Amniotic epithelial cell (primary cell): ENCODE measurements at places on chromosomes 2 and 18.
A peak's percentile ranks its signal among the peaks of the same experiment; 100 is the strongest.

- no peak for DNase-seq
Measured at GRCh38 chr2:99035920-99036319, 99.9 kb upstream of the CRACDL start.

DNA sequence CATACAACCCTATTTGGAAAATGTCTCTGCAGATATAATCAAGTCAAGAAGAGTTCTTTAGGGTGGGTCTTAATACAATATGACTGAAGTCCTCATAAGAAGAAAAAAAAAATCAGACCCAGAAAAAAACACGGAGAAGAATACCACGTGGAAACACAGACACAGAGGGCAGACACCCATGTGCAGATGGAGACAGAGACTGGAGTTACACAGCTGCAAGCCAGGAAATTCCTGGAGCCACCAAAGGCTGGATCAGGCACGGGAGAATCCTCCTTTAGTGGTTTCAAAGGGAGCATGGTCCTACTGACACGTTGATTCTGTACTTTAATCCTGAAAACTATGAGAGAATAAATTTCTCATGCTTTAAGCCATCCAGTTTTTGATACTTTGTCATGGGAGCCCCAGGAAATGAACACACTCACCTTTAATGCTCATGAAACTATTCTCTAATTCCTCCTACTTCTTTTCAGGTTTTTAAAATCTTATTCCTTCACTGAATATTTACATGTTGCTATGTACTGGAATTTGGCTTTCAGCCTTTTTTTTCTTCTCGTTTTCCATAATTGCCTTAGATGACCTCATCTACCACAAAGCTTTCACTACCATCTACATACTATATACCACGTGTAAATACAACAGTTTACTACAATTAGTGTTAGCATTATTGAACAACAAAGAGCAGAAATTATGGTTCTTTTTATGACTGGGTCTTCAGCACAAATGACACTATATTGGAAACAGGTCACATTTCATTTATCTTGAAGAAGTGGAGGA lies 529.1 kb downstream of the IRS1 start:
- no peak for DNase-seq

GRCh38 chr2:108235577-108235976 lies 4.2 kb upstream of the SULT1C3 start:
- DNase-seq, result no peak

DNA sequence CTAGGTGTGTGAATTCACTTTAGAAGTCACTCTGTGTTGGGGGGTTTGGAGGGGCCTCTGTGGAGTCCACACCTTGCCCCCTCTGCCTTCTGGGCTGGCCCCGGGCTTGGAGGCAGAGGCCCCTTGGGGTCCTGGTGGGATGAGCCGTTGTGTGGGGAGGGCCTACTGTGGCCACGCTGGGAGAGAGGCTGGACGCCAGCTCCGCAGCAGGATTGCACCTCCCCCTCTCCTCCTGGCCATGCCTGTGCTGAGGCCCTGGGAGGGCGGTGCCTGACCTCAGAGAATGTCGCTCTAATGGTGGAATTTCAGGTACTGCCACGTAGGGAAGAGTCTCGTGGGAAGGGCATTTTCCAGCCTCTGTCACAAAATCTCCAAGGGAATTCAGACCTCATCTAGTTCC lies 237.0 kb downstream of the ATAD2B start:
- DNase-seq, result no peak

DNA sequence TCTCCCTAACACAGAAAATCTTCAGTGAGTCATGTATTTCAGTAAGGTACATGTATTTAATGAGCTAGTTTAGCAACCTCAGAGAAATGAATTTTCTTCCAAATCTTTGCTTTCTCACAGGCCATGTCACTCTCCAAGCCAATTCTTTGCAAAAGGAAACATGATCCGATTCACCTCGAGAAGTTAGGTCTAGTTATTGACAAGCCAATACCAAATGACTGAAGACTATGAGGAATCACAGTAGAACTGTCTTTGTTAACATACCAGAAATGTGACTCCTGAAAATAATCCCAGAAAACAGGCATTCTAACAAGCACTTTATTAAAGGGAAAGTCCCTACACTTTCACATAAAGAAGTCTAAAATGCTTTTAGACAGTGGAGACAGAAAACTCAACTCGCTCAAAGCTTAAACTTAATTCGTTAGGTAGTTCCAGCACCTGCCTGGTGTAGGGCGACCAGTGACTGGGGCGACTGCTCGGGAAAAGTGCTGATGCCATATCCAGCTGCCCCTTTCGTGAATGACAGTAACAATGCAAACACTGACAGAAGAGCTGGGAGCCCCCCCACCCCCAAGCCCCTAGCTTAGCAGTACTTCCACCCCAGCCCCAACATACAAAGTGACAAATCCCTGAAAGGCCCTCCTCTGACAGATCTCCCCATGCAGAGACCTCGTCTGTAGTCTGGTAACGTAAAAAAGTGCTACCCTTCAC lies 1.8 kb downstream of the MEMO1 start:
- DNase-seq, result peak; percentile 23

DNA sequence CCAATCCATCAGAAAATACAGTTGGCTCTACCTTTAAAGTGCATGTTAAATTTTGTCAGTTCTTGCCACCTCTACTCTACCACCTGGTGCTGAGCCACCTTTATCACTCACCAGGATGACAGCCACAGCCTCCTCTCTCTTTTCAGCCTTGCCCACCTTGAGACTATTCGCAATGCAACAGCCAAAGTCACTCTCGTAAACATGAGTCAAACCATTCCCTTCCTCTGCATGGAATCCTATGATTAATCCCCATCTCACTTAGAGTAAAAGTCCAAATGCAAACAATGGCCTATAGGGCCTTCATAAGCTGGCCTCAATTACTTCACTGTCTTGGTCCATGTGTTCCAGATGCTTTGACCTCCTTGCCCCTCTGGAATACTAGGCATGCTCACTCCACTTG lies 5.8 kb upstream of the OSBPL6 start:
- DNase-seq, result no peak

DNA sequence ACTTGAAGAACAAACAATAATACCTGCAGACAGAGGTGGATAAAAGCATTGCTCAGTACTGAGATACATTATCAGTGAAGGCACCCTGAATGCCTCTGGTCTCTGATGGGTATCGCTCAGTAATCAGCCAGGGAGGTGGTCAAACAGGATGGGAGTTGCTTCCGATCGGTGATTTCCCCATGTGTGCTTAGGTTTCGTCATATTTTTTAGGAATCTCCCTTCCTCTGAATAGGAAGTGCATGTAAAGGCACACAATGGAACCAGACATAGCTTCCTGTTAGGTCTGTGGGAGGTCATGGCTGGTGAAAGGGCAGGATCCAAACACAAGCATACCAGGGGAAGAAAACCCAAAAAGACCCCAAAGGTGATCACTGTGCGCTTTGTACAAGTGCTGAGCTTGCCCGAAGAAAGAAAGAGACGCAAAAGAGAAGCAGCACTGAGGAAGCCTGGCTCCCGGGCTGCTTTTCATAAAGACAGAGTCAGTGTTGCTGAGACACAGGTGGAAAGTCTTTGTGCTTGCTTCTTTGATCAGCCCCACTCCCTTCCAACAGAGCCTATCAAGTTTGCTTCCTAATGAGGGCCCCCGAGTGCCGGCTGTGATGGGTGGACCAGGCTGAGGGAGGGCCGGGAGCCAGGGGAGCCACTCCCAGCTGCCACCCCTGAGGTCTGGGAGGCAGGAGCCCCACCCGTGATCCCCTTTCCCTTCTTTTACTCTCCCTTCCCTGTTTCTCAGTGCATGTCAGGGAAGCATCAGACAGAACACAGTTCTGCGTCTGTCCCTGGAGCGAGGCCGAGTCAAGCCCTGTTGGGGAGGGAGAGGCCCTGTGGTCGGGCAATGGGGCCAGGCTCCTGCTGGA lies 138.2 kb downstream of the SH3RF3 start:
- DNase-seq, result no peak

DNA sequence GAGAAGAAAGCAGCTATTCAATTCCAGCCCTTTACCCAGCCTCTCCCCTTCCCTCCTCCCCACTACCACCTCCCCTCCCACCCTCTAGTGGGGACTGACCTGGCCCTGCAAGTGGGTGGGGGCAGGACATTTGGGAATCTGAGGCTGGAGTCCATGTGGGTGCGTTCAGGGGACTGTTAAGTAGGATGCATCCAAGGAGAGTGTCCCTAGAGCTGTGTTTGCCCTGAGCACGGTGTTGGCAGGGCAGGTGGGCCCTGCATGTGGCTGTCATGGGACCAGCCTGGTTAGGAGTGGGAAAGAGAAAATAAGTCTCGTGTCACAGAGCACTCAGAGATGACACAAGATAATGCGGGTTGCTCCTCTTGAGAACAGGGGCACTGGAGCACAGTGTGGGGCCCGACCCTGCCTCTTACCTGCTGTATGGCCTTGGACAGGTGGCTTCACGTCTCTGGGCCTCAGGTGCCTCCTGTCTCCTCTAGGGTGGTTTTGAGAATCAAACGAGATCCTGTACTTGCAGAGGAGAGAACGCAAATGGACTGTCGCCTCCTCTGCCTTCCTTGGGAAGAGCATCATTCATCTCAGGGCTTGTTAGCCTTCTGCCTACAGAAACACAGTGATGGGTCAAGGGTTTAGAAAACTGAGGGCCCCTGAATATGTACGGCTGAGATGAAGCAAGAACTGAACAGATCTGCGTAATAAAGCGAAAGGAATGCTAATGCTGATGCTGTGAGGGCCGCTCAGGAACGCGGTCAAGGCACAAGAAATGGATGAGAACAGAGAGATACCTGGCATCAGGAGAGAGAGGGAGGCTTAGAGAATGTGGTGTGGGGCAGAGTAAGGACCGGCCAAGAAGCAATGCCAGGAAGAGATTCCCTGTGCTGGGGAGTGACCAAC lies 187.7 kb upstream of the HAAO start:
- peak; percentile 42 for DNase-seq

DNA sequence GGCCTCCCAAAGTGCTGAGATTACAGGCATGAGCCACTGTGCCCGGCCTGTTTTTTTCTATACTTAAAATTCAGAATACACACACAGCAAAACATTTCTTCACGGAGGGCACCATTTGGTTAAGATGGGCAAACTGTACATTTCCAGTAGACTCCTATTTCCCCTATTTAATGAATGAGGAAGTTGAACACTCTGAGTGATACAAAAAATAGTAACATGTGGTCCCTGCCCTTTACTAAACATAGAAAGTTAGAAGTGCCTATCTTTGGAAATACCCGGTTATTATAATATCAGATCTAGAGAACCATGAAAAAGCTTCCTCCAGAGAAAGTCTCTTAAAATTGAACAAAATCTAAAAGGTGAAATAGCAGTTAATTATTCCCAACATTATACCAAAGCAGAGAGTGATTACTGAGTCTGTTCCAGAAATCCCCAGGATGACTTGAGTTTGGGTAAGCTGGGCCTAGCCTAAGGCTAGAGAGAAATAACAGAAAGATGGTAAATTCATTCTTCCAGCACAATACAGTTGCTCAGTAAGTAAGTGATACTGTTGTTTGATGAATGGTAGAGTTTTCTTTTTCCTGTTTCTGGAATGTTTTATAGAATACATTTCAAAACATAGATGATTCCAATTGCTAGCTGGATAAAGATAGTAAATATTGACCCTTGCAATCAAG lies 23.3 kb upstream of the RMC1 start:
- no peak for DNase-seq
